ENCODE measurements at places on chromosomes 3 and 15.

GRCh38 chr3:141796889-141797781 lies 33.9 kb downstream of the GRK7 start:
- no peak for DNase-seq

- DNase-seq: no peak
Measured at GRCh38 chr15:90869601-90870353, 1.4 kb downstream of the FURIN start.

GRCh38 chr3:141945726-141946485 lies 69.5 kb downstream of the ATP1B3 start:
- DNase-seq: no peak

DNA sequence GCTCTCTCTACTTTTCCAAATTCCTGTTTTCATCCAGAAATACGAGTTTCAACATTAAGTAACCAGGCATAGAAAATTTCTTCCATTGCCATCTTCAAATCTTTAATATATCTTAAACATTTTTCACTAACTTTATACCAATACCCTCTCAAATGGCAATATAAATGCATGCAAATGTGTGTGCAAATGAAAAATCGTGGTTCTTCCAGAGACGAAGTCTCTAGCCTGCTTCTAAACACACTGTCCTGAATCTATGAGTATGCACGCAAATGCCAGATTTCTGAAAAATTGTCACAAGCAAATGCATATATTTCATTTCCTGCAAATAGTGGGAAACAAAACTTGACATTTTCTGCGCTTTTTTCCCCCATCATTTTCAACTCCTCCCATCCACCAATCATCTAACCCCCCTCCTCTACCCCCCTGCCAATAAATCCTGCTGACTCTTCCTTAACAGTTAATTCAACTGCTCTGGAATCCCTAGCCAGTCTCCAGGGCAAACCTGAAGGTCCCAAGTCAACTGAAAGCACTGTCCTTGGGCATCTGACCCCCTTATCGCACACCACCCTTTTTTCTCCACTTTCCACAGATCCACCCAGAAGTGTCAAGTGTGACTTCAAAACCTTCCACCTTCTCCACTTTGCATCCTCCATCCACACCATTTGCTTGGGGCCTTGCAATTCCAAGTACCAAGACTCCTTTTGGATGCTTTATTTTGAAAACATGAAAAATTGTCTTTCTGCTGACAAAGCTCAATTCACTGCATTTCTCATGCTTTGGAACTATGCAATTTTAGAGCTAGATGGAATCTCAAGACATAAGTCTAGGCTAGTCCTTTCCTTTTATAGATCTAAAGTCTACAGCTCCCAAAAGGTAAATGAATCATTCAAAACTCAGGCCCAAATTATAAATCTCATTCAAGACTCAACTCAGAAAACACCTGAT lies 144.7 kb downstream of the OSBPL10 start:
- no peak for DNase-seq

DNA sequence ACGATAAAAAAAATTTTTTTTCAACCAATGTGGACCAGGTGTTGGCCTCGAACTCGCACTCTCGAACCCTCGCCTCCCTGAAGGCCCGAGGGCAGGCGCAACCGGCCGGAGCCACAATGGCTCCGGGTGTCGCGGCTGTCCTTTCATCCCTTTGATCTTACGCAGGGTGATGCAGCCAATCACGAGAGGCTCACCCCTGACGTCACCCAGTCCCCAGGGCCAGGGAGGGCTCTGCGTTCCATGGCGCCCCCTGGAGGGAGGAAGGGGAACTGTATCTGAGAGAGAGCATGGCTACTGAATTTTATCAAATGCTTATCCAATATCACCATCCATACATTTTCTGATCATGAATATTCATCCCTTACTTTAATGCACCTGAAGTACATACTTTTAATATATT lies 15.4 kb upstream of the GMNC start:
- DNase-seq: no peak

- no peak for DNase-seq
Measured at GRCh38 chr3:112047264-112047663, 12.7 kb downstream of the TMPRSS7 start.

DNA sequence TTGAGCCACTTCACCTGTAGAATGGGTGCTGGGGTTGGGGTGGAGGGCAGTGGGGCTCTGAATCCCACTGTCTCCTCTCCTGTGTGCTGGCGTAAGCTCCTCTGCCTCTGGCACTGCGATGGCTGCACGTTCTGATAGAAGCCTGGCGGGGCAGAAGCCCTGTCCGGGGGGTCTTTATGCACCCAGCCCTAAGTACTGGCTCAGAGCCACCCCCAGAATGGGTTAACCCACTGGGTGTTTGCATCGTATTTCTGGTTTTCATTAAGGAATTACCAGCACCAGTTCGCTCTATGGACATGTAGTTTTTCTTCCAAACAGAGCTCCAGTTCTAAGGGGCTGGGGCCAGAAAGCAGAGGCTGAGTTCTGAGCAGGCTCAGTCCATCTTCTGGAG lies 37.7 kb upstream of the CDCP1 start:
- DNase-seq: no peak

DNA sequence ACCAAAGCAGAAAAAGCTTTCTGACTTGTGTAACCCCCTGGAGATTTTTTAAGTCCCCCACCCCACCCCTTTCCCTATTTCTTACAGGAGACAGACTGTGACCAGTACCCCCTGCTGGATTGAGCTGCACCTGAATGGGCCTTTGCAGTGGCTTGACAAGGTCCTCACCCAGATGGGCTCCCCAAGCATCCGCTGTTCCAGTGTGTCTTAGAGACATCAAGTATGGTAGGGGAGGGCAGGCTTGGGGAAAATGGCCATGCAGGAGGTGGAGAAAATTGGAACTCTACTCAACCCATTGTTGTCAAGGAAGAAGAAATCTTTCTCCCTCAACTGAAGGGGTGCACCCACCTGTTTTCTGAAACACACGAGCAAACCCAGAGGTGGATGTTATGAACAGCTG lies 64.1 kb downstream of the AAGAB start:
- no peak for DNase-seq

DNA sequence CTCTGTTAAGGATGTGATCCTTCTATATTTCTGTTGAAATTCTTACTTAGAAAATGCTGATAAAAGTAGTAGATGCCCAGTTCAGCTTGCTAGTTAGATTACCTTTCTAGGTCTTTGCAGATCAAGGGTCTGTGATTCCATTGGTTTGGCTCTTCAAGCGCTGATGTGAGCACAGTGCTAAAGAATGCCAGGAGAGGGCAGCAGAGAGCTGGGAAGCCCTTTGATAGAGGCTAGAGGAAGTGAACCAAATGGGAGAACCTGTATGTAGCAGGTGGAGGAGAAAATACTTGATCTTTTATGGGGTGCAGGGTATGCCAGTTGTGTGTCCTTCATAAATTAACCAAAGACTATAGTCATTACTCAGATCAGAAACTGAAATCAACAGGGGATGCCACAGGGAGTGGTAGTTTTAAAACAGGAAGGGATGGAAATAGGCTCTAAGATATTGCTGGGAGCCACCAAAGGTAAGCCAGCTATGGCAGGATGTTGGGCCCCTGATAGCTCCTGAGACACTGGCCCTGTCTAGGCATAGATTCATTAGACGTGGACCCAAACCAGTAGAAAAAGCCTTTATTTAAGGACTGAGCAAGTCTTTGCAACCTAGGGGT lies 677.4 kb downstream of the SQOR start:
- DNase-seq: peak; percentile 66

- peak; percentile 89 for DNase-seq
Measured at GRCh38 chr3:12901623-12902045, 60.3 kb upstream of the RPL32 start.

DNA sequence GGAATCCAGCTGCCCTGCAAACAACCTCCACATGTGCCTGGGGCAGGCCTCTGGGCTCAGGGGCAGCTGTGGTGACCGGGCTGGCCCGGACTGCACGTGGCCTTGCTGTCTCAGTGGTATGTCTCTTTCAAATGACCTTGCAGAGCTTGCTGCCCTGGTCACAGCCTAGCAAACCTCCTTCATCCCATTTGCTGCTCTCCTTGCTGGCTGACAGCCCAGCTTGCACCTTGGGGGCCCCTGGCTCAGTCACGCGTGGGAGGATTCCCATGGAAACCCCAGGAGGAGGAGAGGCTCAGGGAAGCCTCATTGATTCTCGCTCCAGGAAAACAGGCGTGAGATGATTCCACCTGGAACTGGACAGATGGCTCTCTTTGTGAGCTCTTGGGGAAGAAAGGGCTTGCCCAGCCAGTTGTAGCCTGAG lies 5.6 kb downstream of the SPSB4 start:
- no peak for DNase-seq
